Hematopoietic multipotent progenitor cell treated with erythropoietin and hydrocortisone succinate and interleukin-3 and kit ligand, for 6 days (in vitro differentiated cells): ENCODE measurements at places on chromosomes 7 and 10.

DNA sequence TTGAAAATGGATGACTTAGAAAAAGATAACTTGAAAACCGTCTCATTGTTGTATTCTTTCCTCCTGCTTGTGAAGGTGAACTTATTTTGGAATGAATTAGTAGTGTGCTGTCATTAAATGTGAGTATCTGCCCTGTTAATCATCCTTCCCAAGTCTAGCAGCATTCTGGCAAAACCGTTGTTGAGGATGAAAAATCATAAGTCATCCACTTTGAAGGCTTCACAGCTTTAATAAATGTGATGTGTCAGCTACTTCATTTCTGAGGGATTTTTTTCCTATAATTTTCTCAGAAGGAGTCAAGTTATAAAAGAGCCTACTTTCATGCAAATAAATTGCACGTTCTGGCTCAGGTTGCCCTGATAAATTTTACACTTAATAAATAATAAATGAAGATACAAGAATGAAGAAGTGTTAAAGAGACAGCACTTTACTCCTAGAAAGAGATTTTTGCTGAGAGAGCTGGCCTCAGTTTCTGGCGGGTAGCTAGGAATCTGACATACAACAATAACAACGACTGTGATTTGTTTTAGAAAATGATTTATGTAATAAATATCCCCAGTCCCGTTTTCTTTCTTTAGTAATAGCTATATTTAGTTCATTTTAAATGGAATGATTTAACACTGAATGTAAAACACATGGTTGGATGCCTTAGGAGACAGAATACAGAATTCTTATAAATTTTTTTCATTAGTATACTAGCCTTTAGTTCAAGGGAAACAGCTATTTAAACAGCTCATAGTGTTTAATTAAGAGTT is 516.5 kb upstream of the KLF6 start:
- no peak for DNase-seq

DNA sequence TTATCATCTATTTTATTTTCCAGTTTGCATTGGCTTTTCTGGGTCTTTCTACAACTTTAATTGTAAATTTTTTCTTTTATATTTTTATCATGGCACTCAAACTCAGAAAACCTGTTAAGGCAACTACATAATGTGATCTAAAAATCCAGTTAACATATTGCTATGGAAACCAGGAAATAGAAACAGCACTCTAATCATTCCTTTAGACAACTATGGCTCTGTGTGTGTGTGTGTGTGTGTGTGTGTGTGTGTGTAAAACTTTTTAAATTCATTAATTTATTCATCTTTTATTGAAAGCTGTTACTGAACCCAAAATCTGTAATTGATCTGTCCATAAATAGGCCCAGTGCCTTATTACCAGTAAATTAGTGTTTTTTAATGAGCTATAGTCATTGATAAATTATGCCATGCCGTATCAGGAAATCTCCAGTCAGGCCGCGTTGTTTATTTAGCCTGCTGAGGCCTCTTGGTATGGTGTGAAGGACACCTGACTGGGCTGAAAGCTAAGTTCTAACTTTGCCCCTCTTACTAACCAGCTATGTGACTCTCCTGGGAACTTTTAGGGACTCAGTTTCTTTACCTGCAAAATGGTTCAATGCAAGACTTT is 1.5 kb upstream of the MET start:
- DNase-seq, result no peak

GRCh38 chr10:21494191-21495001 is 31.1 kb downstream of the SKIDA1 start:
- DNase-seq, result peak; percentile 49

GRCh38 chr10:92809840-92810239 is 38.5 kb upstream of the EXOC6 start:
- no peak for DNase-seq

GRCh38 chr10:125344573-125345171 is 184.3 kb upstream of the CTBP2 start:
- no peak for DNase-seq

DNA sequence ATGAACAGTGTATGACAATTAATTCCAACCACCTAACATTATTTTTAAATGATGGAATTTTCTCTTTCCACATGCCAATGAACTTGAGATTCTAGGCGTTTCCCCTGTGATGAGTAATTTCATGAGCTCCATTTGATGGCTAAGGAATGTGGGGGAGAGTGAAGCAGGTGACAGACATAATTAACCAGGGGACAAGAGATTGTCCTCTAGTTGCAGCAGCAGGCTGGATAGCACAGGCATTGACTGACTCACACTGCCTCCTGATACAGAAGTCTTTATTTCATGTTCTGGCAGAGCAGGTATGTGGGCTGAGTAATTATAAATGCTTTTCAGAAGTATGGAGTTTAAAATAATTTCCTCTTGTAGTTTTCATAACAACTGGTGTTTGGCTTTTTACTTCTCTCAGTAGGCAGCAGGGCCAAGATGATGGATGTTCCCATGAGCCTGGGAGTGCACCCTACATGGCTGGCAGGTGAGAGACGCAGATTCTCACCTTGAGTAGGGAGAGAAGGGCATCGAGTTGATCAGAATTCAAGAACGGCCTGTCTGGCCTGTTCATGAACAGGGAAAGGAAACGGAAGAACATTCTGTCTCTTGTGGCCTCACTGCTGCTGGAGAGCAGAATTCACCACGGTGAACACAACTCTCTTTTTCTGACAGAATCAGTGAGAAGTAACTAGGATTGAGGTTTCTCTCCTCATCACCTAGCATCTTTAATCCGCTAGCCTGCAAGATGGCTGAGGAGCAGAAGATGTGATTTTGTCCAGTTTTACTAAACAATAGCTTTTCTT is 118.8 kb downstream of the AOAH start:
- DNase-seq, result no peak

- no peak for DNase-seq
Measured at GRCh38 chr7:132191418-132191817, 384.9 kb downstream of the PLXNA4 start.

DNA sequence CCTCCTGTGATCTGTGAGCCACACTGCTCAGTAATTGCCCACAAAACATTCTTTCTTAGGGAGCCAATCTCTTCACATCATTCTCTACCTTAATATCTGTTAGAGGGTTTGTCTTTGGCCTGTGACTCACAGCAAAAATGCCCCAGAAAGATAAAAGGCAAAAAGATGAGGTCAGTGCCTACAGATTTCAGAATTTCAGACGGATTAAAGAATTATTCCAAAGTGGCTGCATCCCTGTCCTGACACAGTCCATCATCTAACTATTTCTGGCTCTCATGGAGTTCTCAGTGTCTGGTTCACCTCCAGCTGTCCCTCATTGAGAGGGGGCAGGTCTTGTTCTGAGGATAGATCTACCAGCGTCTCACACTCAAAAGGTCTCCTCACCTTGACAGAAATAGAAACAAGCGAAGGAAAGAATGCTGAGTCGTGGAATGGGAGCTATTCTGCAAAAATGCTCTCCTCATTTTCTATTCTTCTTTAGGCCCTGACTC is 138.5 kb upstream of the AOAH start:
- DNase-seq, result no peak

- no peak for DNase-seq
Measured at GRCh38 chr7:963236-964078, 9.0 kb upstream of the ADAP1 start.

DNA sequence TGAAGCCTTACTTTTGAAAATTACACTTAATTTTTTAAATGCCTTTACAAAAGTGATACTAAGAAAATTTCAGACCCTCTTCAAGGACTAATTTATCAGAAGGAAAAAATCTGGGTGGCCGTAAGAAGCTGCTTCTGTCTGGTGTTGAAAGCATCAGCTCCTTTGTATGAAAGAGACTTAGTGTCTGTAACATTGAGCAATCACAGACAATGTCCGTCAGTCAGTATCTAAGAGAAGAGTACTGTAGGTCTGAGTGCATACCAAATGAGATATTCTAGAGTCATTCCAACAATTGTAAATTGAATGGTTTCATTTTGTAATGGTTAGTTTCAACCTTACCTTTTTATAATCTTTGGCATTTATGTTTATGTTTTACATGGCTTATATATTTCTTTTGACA is 11.1 kb upstream of the MDFIC start:
- DNase-seq, result no peak

DNA sequence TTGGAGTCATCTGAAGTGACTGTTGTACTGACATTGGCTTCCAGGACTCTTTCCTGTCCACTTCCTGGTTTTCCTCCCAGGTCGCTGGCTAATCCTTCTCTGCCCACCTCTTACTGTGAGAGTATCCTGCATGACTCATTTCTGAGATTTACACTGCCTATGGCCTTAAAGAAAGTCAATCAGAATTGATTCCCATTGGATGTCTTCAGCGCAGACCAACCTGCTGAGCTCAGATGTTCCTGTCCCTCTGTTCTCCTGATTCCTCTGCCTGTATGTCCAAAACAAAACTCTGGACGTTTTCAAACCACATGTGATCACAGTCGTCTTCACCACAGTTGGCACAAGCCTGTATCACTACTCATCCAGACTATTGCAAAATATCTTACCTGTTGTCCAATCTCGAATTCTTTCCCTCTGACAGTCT is 262.1 kb downstream of the CREB5 start:
- DNase-seq, result no peak

DNA sequence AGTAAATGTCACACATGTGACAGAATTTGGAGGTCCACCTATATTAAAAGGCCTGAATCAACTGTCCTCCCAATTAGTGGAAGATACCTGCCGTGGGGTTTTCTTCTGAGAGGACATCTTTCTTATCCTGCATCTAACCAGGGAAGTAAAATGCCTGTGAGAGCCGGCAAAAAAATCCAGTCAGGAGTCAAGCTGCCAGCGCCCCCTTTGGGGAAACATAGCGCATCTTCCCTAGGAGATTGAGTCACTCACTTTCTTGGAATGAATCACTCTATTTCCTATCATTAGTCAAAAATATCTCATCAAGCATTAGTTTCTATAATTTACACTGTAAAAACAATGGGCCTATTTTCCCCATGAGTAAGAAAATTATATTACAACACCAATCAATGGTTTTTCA is 66.4 kb upstream of the ANK3 start:
- no peak for DNase-seq

DNA sequence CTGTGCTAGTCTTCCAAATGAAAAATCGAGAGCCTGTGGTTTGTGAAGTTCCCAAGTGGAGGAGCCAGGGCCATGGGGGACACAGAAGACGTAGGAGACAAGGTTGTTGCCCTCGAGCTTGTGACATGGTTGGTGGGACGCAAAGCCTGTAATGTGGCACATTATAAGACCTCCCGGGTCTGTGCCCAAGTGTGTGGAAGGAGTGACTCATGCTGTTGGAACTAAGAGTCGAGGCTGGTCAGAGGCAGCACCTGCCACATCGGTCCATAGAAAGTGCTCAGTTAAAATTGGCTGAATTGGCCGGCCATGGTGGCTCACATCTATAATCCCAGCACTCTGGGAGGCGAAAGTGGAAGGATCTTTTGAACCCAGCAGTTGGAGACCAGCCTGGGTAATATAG is 27.0 kb upstream of the PODXL start:
- DNase-seq, result no peak

GRCh38 chr7:65974876-65975275 is 7.1 kb downstream of the GUSB start:
- no peak for DNase-seq

DNA sequence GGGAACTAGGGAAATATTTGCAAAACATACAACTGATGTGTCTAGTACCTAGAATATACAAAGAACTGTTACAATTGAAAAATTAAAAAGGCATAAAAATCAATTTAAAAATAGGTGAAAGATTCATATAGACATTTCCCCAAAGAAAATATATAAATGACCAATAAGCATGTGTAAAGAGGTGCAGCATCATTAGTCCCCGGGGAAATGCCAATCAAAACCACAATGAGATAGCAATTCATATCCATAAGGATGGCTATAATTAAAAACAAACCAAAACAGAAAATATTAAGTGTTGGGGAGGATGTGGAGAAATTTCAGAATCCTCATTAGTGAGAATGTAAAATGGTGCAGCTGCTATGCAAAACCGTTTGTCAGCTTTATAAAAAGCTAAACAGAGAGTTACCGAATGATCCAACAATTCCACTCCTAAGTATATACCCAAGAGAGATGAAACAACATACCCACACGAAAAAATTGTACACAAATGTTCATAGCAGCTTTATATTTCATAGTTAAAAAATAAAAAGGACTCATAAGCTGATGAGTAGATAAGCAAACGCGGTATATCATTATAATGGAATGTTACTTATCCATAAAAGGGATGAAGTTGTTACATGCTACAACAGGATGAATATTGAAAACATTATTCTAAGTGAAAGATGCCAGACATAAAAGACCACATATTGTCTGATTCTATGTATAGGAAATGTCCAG is 210.1 kb upstream of the INHBA start:
- no peak for DNase-seq

DNA sequence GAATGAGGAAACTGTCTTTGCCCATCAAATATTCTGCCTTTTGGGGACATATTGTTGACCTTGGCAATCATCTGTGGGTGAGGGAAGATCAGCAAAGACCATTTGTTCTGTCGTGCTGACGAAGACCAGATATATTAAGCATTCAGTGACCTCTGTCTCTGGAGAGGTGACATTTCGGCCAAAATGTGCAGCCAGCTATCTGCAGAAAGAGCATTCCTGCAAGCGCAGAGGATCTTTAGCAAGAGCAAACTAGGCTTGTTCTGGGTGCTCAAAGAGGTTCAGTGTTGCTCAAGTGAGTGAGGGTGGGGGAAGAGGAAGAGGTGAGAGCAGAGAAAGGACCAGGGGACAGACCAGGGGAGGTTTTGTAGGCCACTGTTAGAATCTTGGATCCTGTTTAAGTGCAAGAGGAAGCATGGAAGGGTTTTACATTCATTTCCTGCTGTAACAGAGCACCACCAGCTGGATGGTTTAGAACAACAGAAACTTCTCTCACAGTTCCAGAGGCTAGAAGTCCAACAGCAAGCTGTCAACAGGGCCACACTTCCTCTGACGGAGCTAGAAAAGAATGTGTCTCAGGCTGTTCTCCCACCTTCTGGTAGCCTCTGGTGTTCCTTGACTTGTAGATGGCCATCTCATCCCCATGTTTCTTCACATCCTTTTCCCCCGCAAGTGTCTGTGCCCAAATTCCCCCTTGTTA is 11.2 kb downstream of the C10orf120 start:
- DNase-seq, result no peak

GRCh38 chr7:31123321-31123720 is 71.2 kb downstream of the ADCYAP1R1 start:
- DNase-seq, result no peak

GRCh38 chr10:14665304-14665703 is 109.4 kb downstream of the FAM107B start:
- DNase-seq, result no peak

DNA sequence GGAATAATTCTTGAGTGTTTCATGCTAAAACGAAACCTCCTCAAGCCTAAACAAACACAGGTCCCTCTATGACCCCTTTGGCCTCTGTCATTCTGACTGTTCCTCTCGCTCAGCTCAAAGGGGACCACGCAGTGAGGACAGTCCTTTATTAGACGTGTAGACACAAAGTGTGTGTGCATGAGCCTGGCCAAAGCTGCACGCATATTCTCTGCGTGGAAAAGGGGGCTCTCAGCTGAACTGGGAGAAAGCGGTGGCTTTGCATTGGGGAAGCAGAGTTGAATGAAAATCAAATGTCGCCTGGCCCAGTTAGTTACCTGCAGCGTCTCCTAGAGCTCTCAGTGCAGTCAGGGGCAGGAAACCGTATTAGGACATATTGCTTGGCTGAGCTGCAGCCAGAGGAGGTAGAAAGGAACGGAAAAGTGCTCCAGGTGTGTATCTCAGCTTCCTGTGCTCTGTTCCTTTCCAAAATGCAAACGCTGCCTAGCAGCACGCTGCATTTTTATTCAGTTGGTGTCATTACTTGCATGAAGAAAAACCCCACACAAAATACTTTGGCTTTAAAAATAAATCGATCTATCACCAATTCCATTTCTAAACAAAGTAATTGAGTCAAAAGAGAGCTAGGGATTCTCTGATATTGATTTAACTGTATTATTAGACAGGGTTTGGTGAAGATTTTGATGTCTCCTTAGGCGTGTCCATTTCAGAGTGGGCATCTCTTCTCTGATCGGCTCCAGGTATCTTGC is 4.9 kb downstream of the GATA3 start:
- DNase-seq, result no peak
